NCI-H146 (cell line): ENCODE measurements at places on chromosomes 6 and 20.

GRCh38 chr20:31590717-31591225, 14.3 kb upstream of the ID1 start:
- no peak for DNase-seq

- no peak for DNase-seq
These were observed 125.3 kb upstream of the SPTLC3 start for GRCh38 chr20:12883507-12883885.

DNA sequence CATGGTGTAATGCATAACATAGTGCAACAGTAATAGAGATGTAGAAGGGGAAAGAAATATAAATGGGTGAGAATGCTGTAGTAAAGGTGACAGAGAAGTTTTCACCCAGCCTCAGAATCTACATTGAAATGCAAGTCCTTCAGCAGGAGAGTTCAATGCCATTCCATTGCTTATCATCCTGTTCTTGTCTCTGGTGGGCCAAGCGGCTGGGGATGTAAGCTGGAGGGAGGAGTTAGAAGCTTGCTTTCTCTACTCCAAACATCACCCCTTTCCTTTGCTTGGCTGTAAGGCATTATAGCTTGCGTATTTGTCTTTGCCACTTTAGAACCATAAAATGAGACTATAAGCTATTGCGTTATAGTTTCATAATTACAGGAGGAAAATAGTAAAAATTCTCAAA, 2.2 kb upstream of the FUT9 start:
- no peak for DNase-seq

GRCh38 chr20:57936636-57937385, 227.0 kb upstream of the PMEPA1 start:
- DNase-seq = no peak

GRCh38 chr6:152669895-152670294, 27.8 kb upstream of the MYCT1 start:
- no peak for DNase-seq

DNA sequence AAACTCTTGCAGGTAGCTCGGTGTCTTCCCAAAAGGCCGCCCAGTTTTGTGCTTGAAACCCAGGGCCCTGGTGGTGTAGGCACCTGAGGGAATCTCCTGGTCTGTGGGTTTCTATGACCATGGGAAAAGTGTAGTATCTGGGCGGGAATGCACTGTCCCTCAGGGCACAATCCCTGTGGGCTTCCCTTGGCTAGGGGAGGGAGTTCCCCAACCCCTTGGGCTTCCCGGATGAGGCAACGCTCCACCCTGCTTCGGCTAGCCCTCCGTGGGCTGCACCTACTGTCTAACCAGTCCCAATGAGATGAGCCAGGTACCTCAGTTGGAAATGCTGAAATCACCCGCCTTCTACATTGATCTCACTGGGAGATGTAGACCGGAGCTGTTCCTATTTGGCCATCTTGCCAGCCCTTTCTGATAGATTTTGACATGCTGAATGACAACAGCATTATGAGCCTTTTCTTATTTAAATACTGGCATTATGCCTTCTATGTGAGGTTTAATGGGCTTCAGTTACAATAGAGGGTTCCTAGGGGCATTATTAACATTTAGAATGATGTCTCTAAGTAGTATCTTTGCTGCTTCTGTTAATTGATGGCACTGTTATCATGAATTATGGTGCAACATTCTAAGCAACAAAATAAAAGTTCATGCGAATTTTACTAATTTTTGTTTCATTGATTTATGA, 133.7 kb upstream of the FLRT3 start:
- peak; percentile 83 for DNase-seq

DNA sequence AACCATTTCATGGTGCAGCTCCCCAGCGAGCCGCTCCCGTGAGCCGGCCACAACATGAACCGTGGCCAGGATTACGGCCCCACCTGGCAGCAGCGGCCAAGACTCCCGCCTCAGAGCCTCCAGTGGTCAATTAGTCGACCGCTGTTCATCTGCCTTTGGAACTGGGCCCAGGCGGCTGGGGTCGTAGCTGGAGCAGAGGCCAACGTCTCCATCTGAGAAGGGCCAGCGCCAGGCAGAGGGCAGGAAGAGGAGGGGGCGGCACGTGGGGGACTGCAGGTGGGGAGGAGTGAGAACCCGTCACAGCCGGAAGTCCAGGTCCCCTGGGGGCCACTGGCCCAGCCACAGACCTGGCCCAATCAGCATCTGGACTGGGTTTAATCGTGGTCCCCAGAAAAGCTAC, 184.3 kb downstream of the TAF4 start:
- DNase-seq = no peak

DNA sequence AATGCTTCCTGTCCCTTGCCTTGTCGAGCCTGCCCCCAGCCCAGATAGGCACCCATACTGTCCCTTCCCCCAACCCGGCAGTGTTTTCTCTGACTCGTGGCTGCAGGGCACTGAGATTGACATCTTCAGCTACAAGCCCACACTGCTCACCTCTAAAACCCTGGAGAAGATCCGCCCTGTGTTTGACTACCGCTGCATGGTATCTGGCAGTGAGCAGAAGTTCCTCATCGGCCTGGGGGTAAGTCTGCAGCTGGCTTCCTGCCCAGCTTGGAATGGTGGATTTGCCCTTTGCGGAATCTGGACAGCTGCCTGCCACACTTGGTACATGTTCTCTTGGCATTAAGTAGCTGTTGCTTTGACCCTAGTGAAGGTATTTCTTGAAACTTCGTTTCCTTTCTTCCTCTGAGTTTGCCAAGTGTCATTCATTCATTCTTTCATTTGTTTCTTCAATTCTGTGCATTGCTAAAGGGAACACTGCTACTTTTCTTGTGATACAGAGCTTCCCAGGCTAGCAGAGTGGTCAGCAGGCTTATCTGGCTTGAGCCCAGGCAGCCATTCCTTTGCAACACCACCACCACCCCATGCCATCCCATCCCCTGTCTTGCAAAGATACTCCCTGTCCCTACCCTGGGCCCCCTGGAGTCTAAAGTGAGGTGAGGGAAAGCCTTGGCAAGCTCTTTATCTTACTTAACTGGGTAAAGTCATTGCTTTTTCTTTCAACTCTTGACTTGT, 26.2 kb downstream of the CCDC167 start:
- DNase-seq = no peak

DNA sequence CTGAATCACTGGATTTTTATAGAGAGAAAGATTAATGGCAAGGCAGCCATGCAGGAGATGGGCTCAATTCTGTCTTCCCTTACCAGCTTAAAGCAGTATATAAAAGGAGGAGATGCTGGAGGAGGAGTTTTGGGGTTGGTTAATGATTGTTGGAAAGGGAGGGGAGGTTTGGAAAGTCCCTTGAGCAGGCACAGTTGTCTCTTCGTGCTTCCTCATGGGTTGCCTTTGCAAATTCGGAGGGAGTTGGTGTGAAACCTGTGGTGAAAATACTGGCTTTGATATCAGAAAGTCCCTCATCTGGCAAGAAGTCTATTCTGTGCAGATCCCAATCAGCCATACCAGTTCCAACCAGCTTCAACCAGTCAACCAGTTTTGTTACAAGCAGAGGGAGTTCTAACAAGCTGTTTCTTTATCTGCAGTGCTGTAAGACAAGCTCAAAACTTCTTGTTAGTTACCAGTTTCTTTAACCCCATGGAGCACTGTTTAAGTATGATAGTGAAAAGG, 107.0 kb downstream of the HIVEP1 start:
- no peak for DNase-seq

- DNase-seq = peak; percentile 5
These were observed 43.6 kb downstream of the RIOK1 start for GRCh38 chr6:7433121-7433617.

DNA sequence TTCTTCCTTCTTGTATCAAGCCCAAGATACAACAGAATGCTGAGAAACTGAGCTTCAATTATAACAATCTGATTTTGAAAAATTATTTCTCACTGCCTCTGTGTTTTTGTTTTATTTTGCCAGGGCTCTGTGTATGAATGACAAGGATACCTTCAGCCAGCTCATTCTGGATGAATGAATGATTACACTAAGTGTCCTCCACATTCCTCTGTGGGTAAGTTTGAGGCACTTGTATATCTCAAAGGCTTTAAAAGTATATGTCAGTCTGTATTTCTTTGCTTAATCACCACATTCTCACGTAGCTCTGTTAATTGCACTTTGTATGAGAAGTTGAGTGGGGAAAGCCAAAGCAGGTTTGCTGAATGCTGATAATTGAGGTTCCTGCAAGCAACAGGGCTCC, 95.1 kb downstream of the TIAM2 start:
- DNase-seq = no peak

GRCh38 chr6:15439410-15440025, 193.6 kb downstream of the JARID2 start:
- no peak for DNase-seq

DNA sequence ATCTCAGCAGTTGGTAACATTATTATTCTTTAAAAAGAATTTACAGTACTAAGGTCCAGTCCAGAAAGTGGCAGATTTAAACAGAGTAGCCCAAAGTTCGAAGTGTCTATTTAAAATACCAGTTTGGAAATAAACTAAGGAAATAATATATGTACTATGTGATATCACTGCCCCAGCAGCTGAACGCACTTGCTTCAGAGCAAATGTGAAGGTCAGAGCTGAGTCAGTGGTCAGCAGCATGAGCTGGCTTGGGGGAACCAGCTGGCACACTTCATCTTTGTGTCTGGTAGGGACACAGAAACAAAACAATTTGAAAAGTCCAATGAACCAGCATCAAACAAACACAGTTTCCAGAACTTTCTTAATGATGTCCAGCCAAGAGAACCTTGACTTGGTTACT, 15.4 kb downstream of the TMEM14B start:
- no peak for DNase-seq

GRCh38 chr20:63031251-63032014, 24.7 kb upstream of the BHLHE23 start:
- no peak for DNase-seq

- DNase-seq = no peak
These were observed 182.3 kb downstream of the KIF16B start for GRCh38 chr20:16390991-16391390.

- peak; percentile 83 for DNase-seq
These were observed 146.4 kb downstream of the AKAP7 start for GRCh38 chr6:131281471-131282270.

GRCh38 chr6:31888276-31889258, 8.9 kb downstream of the EHMT2 start:
- no peak for DNase-seq

DNA sequence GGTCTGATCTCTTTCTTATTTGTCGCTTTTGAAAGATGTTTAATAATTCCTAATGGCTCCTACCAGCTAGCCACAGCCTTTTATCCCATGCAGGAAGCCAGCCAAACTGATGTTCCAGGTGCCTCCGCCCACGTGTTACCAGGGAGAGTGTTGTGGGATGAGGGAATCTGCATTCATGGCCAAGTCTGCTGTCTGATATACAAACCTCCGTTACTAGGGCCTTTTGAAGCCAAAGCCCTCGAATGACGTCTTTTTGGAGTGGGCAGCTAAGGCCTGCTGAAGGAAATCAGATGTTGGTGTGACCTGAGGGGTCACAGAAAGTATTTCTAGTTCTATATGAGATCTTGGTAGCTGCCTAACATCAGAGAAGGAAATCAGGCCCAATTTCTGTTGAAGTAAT, 21.3 kb downstream of the STK35 start:
- DNase-seq = no peak
